ENCODE measurements at places on chromosomes 11 and 22.

GRCh38 chr22:18035751-18036150 is 11.4 kb upstream of the MICAL3 start:
- DNase-seq = no peak

- DNase-seq = no peak
These were observed 1430.7 kb downstream of the BRD1 start for GRCh38 chr22:48396785-48397530.

GRCh38 chr11:30346068-30346688 is 23.3 kb downstream of the ARL14EP start:
- no peak for DNase-seq

DNA sequence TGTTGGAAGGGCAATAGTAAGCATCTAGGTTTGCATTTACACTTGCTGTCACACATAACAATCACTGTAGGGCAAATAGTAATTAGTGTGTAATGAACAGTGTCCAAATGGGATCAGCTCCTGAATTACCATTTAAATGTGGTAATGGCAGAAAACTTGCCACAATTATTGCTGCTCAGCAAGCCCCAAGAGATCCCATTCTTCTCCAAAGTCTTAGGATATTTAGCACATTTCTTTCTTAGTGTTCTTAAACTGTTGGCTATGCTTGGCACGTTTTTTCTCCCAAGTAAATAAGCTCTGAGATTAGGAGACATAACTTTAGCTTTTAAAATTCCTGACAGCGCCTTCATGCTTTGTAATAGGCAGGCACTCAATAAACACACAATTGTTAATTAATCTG is 1037.0 kb downstream of the DLG2 start:
- DNase-seq = no peak

- DNase-seq = no peak
These were observed 5.2 kb upstream of the IL17REL start for GRCh38 chr22:50017701-50018224.

- DNase-seq = no peak
These were observed 776 bp downstream of the NLRX1 start for GRCh38 chr11:119169282-119169719.

- no peak for DNase-seq
These were observed 68.4 kb downstream of the TRAF6 start for GRCh38 chr11:36441610-36442208.

- DNase-seq = no peak
These were observed 33.2 kb downstream of the PPP2R1B start for GRCh38 chr11:111733016-111733415.

DNA sequence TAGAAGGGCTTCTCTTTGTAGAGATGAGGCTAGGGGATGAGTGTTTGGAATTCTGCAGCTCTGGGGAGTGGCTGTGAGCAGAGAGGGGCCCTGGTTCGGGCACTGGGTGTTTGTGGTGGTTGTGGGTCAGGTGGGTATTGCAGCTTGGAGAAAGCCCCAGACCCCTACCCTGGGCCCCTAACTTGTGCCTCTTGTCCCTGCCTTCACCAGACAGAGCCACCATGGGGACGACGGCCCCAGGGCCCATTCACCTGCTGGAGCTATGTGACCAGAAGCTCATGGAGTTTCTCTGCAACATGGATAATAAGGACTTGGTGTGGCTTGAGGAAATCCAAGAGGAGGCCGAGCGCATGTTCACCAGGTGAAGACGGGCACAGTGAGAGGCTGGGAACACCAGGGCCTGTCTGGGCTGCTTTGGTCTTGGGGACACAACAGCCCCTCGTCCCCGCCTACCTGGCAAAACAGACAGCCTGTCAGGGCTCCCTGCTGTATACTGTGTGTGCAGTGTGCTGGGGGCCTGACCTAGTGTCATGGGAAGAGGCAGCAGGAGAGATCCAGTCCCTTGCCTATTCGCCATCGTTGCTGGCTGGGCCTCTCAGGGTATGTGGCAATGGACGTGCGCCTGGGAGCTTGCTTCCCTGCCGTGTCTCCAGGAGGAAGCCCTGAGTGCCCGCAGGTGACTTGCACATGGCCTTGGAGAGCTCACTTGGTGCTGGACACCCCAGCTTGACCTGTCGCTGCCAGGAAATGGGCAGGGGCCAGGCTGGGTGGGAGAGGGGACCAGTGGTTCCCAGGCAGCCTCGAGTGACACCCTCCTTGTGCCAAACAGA is 4.3 kb downstream of the INCENP start:
- DNase-seq = no peak

DNA sequence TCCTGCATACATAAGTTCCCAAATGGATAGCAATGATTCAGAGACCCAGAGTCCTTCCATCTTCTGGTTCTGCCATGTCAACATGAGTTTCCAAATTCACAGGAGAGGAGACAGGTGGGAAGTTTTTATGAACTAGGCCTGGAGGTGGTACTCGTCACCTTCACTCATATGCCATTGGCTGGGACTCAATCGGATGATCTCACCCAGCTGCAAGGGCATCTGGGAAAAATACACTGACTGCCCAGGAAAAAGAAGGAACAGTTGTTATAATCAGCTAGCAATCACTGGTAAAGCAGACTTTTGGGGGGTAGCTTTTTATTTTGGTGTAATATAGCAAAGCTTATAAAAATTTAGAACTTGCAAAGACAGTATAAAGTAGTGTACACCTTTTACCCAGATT is 83.9 kb downstream of the OTOG start:
- DNase-seq = no peak

DNA sequence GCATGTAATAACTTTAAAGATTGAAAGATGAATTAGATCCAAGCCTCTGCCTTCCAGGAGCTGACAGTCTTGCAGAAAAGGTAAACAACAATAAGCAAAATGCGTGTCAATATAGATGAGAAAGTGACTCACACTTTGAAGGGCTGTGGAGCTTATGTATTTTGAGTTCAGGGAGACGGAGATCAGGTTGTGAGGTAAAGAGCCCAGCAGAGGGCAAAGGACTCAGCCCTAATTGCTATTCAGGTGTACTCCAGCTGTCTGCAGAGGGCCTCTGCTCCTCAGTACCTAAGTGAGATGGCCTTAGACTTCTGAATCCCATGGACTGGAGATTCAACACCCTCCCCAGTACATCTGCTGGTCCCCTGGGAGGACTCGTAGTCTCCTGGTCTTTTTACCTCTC is 22.9 kb upstream of the CTR9 start:
- DNase-seq = no peak

- DNase-seq = no peak
These were observed 1.9 kb downstream of the RPLP2 start for GRCh38 chr11:811446-812245.

DNA sequence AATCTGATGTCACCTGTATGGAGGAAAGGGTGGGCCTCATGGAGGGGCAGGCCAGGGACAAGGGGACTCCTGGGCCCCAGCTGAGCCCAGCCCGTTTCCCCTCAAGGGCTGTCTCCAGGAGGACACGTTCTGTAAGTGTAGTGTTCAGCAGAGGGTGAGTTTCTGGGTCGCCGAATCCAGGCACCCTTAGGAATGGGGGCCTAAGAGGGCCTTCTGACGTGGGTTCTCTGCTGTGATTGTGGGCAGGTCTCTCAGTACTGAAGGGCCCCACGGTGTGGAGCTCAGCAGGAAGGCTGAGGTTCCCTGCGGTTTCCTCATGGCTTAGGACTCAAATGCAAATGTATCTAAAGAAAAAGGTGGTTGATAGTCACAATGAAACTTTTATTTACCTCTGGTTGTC is 6.5 kb downstream of the PTDSS2 start:
- no peak for DNase-seq

DNA sequence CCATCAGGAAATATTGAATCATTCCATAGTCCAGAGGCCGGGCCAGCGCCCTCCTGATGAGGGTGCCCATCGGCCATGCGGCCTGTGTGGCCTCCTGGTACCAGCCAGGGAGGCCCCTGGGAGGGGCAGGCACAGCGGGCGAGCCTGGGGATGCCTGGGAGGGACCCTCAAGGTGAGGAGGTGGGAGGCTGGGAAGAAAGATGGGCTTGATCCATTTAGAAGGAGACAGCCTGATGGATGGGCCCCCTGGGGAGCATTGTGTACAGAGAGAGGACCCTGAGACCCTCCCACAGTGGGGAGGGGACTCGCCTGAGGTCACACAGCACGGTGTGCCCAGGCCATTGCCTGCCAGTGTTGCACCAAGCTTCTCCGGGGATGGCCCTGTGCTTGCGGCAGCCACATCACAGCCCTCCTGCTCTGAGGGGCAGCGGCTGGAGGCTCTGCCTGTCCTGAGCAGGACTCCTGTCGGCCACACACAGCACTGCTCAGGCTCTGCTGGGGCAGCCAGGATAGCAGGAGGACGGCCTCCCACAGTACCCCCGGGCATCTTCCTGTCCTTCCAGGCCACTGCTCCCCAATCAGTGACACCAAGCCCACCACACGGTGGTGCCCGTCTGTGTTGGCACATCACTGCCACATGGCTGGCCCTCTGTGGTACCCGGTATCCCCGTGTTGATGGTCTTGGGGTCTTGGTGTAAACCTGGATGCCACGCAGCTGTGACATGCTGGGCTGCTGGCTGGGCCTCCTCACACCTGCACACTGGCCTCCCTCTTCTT is 290.0 kb downstream of the TBC1D22A start:
- DNase-seq = no peak

- no peak for DNase-seq
These were observed 43.9 kb upstream of the VPREB1 start for GRCh38 chr22:22200569-22201184.

- no peak for DNase-seq
These were observed 488.5 kb downstream of the SOX6 start for GRCh38 chr11:15867871-15868270.

DNA sequence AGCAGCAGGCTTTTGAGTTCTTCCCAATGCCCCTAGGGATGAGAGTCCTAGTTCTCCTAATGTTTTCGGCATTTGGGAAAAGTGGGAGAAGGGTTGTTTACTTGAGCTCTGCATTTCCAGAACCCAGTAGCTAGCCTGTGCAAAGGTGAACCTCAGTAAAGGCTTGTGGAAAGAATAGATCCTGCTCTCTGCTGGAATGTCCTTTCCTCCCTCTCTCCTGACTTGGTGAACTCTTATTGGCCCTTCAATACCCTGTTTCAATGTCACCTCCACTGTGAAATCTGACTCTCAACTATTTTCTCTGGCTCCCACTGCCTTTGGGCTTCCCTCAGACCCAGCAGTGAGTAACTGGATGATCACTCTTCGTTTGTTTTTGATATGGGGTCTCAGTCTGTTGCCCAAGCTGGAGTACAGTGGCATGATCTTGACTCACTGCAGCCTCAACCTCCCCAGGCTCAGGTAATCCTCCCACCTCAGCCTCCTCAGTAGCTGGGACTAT is 2.4 kb upstream of the UVRAG start:
- DNase-seq = no peak

DNA sequence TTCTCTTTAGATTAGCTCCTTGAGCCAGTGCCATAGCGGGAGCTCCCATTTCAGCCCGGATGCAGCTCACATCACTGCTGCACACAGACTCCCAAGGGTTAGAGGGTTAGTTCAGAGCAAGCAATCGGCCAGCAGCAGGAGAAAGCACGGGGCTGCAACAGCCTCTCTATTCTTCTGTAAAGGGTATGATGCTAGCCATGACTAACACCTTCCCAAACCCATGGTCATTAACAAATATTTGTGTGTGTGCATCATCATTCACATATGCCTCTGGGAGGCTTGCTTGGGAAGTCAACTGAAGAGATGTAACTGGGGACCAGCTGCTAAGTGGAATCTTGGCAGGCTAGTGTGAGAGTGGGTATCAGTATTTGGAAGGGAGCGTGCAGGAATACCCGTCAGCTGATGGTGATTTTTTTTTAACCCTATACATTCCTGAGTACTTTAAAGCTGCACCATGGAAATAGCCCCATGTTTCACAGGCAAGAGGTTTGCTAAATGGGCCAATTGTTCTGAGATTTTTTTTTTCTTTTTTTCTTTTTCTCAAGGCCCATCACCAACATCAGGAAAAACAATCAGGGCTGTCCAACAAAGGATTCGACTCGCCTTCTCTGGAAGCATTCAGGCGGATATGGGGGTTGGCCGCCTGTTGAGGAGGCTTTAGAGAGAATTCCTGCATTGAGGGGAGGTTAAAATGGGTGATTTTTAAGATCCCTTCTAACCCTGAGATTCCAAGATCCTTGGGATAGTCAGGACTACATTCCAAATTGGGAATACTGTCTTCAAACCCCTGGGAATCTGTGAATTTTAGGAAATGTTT is 33.2 kb upstream of the CCDC89 start:
- DNase-seq = no peak

DNA sequence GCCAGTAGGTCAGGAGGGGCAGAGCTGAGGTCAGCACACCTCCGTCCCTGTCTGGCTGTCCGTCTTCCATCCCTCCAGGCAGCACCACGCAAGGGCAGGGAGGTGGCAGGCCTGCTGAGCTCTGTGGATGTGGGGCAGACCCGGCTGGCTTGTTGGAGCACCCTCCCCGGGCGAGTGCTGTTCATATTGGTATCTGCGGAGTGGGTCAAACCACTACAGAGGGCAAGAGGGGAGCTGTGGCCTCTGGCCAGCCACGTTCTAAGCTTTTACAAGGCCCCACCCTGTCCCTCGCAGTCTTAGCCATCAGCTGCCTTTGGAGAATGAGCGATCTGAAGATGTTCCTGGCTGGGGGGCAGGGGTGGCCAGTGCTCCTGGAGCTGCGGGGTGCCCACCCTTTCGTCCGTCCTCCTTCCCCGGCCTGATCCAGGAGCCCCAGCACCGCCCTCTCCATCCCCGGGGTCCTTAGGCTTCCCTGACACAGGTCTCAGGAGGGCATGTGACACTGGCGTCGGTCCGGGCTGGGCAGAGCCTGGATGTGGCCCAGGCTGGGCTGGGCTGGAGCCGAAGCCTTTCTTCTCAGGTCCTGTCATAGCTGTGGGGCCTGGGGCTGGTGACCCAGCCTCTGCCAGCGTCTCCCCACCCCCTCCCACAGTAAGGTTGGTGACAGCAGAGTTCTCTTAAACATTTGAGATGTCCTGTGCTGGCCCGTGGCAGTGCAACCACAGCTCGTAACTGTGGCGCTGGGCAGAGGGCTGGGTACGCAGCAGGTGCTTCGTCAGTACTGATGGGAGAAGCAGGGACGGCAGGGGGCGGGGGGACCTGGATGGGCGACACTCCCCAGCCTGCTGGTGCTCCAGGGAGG is 31.7 kb upstream of the GRAMD4 start:
- DNase-seq = no peak

DNA sequence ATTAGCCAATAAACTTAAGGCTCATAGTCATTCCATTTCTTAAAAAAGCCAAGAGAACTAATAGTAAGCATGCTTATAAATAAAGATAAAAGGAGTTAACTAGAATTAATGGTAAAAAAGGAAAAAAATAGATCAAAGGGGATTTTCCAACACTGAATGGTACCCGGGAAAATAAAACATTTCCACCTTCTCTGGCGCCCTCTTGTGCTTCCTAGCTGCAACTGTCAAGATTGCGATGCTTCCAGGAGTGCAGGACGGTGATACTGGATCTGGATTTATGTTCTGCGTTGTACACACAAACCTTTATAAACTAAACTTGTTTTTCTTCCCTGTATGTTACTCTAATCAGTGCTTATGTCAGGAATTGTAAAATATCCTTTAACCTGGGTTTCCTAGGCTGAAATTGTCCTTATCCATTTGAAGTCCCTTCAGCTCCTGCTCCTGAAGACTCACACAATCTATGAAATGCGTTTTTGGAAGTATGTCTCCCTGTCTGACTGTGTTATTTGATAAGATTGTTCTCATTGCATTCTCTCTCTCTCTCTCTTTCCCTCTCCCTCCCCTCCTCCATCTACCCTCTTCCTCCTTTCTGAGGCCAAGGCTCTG is 9.6 kb upstream of the HTATIP2 start:
- no peak for DNase-seq

- DNase-seq = no peak
These were observed 5.7 kb downstream of the HSD17B12 start for GRCh38 chr11:43686207-43686606.

GRCh38 chr11:17154409-17155159 is 53.2 kb downstream of the PIK3C2A start:
- no peak for DNase-seq

GRCh38 chr11:59283825-59284772 is 71.4 kb upstream of the MPEG1 start:
- no peak for DNase-seq

- DNase-seq = no peak
These were observed 11.1 kb upstream of the FXYD6 start for GRCh38 chr11:117887431-117888138.
